ENCODE measurements at places on chromosomes 13 and 19. TPM values are rescaled to one million over a fixed set of nuclear protein-coding genes. Genes with fewer than 3 reads are reported as not detected.

- no peak overlapping the region for H3K27ac ChIP-seq
- no peaks in the 10 kb centered on the region for H3K4me1 ChIP-seq
- peaks cover 2% of the 10 kb centered on the region for H3K27me3 ChIP-seq
- no peak for DNase-seq
- no peak overlapping the region for H3K4me3 ChIP-seq
These were observed 57.2 kb upstream of the ZNRF4 start for GRCh38 chr19:5397804-5398692.

GRCh38 chr19:19655051-19655594 lies 8.4 kb downstream of the ATP13A1 start:
- DNase-seq, result no peak
- H3K36me3 ChIP-seq, result no peaks in the 10 kb centered on the region
- H3K27me3 ChIP-seq, result no peaks in the 10 kb centered on the region
- no peaks in the 10 kb centered on the region for H3K4me1 ChIP-seq
- no peak overlapping the region for H3K27ac ChIP-seq

DNA sequence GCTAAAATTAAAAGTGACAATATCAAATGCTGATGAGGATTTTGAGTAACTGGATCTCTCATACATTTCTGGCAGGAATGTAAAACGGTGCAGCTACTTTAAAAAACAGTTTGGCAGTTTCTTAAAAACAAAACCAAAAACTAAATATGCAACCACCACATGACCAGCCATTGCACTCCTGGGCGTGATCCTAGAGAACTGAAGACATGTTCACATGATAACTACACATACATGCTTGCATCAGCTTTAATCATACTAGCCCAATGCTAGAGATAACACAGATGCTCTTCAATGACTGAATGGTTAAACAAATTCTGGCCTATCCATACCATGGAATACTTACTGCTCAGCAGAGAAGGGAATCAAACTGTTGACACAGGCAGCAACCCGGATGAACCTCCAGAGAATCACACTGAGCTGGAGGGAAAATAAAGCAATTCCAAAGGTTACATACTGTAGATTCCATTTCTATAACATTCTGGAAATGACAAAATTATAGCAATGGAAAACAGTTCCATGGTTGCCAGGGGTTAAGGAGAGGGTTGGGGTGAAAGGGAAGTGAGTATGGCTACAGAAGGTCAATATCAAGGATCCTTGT lies 25.5 kb upstream of the NAXD start:
- no peaks in the 10 kb centered on the region for H3K36me3 ChIP-seq
- H3K27ac ChIP-seq, result no peak overlapping the region
- H3K4me3 ChIP-seq, result no peak overlapping the region
- no peak for DNase-seq
- H3K27me3 ChIP-seq, result no peaks in the 10 kb centered on the region

DNA sequence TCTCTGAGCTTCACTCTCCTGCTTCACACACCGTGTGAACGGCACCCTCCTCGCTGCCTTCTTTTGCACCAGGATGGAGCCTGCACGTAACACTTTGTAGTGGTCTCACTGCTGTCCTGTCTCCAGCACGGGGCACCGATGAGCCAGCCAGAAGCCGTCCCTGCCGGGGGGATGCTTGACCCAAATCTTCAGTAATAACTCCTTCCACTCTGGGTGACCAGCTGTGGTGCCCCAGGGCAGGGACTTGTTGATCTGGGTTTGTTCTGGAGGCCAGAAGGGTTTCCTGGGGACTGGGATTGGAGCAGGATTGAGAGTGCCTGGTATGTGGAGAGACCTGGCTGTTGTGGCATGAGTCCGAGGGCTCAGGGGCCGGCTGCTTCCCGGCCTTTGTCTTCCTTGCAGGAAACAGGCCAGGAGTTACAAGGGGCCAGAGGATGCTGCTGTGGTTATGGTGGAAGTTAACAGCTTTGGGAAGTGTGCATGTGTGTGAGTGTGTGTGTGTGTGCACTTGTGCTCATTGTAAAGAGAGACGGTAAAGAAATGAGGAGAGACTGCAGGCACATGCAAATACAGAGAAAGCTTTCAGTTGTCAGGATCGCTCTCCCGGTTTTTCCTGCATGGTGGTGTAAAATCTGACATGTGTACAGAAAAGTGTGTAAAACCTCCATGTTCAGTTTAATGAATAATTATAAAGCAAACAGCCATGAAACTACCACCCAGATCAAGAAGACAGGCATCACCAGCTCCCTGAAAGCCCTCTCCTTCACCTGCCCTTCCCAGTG lies 18.9 kb downstream of the PAK4 start:
- DNase-seq, result no peak
- H3K36me3 ChIP-seq, result no peaks in the 10 kb centered on the region
- H3K27ac ChIP-seq, result peak overlapping the region; percentile 0
- no peaks in the 10 kb centered on the region for H3K27me3 ChIP-seq
- no peak overlapping the region for H3K4me3 ChIP-seq

DNA sequence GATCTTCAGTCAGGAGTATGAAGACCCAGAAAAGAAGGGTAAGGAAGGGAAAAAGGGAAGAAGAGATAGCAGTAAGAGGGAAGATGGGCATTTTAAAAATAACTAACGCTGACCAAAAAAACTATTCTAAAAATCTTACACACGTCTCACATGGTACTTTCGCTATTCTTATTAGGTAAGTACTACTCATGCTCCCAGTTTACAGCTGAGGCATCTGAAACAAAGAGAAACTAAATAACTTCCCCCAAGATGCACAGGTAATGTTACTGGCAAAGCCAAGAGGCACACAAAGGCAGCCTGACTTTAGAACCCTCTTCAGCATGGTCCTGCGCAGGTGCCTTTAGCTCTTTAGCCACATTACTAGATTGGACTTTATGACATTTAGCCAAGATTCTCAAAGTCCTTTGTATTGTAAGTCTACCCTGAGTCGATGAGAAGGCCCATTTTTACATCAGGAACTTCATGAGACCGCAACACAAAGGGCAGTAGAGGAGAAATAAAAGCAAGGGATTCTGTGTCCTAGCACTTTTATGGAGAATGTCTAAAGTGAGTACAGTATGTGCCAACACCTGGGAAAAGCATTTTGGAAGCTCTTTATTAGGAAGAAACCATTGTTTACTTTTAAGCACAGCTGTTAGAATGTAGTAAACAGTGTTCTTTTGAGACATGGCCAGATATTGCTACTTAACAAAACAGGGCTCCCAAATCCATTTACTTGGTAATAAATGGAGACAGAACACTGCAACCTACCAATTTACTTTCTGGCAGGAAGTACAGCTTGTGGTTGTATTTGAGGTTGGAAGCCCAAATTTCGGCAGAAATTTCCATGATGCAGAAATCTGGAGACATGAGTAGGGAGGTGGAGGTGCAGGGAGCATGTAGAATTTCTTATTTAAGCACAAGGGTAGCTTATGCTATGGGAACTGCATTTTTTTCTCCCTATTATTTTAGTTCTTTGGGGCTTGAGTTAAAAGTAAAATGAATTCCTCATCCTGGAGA lies 250.7 kb downstream of the KCTD12 start:
- H3K27ac ChIP-seq, result no peak overlapping the region
- DNase-seq, result no peak
- H3K4me1 ChIP-seq, result no peaks in the 10 kb centered on the region
- no peaks in the 10 kb centered on the region for H3K27me3 ChIP-seq

GRCh38 chr19:2331601-2332246 lies 3.2 kb downstream of the SPPL2B start:
- peaks cover 3% of the 10 kb centered on the region for H3K36me3 ChIP-seq
- H3K4me3 ChIP-seq, result no peak overlapping the region
- no peak overlapping the region for H3K27ac ChIP-seq
- DNase-seq, result no peak
- no peaks in the 10 kb centered on the region for H3K27me3 ChIP-seq
- H3K4me1 ChIP-seq, result peaks cover 14% of the 10 kb centered on the region

DNA sequence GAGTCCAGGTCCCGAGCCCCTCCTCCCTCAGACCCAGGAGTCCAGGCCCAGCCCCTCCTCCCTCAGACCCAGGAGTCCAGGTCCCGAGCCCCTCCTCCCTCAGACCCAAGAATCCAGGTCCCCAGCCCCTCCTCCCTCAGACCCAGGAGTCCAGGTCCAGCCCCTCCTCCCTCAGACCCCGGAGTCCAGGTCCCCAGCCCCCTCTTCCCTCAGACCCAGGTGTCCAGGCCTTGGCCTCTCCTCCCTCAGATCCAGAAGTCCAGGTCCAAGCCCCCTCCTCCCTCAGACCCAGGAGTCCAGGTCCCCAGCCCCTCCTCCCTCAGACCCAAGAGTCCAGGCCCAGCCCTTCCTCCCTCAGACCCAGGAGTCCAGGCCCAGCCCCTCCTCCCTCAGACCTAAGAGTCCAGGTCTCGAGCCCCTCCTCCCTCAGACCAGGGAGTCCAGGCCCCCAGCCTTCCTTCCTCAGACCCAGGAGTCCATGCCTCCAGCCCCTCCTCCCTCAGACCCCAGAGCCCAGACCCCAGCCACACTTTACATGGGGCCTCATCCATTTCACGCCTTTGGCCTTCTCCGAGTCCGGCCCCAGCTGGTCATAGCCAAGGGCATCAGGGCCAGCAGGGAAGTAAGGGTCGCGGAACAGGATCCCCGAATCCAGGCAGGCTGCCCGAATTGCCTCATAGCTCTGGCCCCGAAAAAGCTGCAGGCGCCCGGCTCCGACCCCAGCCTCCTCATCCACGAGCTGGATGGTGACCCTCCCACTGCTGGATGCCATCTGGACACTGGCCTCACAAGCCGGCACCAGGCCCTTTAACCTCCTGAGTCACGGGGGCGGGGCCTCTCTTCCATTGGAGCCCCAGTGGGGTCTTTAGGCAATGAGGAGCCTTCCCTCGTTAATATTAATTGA lies 628 bp downstream of the CAPN12 start:
- no peaks in the 10 kb centered on the region for H3K36me3 ChIP-seq
- H3K4me3 ChIP-seq, result no peak overlapping the region
- no peak for DNase-seq
- H3K27me3 ChIP-seq, result no peaks in the 10 kb centered on the region

GRCh38 chr19:39759457-39760184 lies 19.0 kb upstream of the LEUTX start:
- peaks cover 81% of the 10 kb centered on the region for H3K27me3 ChIP-seq
- no peaks in the 10 kb centered on the region for H3K36me3 ChIP-seq
- H3K4me3 ChIP-seq, result no peak overlapping the region
- no peak overlapping the region for H3K27ac ChIP-seq

DNA sequence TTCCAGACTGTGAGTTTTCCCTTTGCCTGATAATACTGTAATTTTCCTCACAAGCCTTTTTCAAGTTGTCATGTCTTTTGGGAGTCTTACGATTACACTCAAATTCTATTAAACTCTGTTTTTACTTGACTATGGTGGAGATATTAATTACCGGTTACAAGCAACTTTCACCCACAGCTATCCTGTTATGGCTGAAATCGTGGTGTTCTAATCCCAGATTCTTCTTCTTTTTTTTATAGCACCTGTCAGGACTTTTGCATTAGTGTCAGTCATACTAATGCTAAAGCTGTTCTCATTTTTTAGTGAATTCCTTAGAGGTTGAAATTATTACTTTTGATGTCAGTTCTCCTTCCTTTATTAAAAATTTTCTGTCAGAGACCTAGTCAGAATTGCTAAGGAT lies 187.8 kb upstream of the CSNK1A1L start:
- no peaks in the 10 kb centered on the region for H3K27me3 ChIP-seq
- no peak overlapping the region for H3K27ac ChIP-seq
- no peak overlapping the region for H3K4me3 ChIP-seq
- no peaks in the 10 kb centered on the region for H3K36me3 ChIP-seq

- H3K36me3 ChIP-seq, result no peaks in the 10 kb centered on the region
- no peaks in the 10 kb centered on the region for H3K4me1 ChIP-seq
- no peak overlapping the region for H3K27ac ChIP-seq
- no peak for DNase-seq
- H3K27me3 ChIP-seq, result no peaks in the 10 kb centered on the region
These were observed 89.2 kb downstream of the KCNRG start for GRCh38 chr13:50104493-50104892.

- H3K36me3 ChIP-seq, result no peaks in the 10 kb centered on the region
- peak overlapping the region; percentile 69 for H3K27ac ChIP-seq
- no peak for DNase-seq
- H3K4me3 ChIP-seq, result no peak overlapping the region
- peaks cover 18% of the 10 kb centered on the region for H3K4me1 ChIP-seq
These were observed 14.2 kb downstream of the ONECUT3 start for GRCh38 chr19:1767464-1767933.

DNA sequence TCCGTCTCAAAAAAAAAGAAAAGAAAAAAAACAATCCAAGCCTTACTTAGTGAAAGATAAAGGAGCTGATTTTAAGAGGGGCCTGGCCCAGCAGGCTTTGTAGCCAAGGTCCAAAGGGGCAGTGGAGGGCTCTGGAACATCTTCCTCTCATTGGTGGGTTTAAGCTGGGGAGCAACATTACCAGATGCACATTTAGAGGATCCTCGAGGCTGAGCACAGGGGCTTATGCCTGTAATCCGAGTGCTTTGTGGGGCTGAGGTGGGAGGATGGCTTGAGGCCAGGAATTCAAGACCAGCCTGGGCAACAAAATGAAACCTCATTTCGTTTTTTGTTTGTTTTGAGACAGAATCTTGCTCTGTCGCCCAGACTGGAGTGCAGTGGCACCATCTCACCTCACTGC lies 8.0 kb upstream of the TMEM160 start:
- H3K4me1 ChIP-seq, result peaks cover 4% of the 10 kb centered on the region
- no peaks in the 10 kb centered on the region for H3K36me3 ChIP-seq
- H3K27ac ChIP-seq, result no peak overlapping the region
- no peak overlapping the region for H3K4me3 ChIP-seq
- DNase-seq, result no peak

- no peak overlapping the region for H3K4me3 ChIP-seq
- DNase-seq, result no peak
- H3K4me1 ChIP-seq, result peaks cover 13% of the 10 kb centered on the region
- H3K36me3 ChIP-seq, result no peaks in the 10 kb centered on the region
- no peaks in the 10 kb centered on the region for H3K27me3 ChIP-seq
- no peak overlapping the region for H3K27ac ChIP-seq
These were observed 2.9 kb downstream of the KLF2 start for GRCh38 chr19:16327501-16327900.

Gene TGFB1
- total RNA-seq, result 42.6 TPM

Gene LRG1
- total RNA-seq, result 0.08 TPM

Gene CACNG8
- 17.7 TPM for total RNA-seq

Gene OR7A5
- total RNA-seq, result not detected

Gene ODAD3
- total RNA-seq, result 1.9 TPM

Gene SCGB2B2
- total RNA-seq, result 0.59 TPM
